ENCODE measurements at places on chromosomes 2 and 18.

- no peak for DNase-seq
These were observed 72.2 kb downstream of the COX7A2L start for GRCh38 chr2:42288811-42289210.

- DNase-seq = no peak
These were observed 43.0 kb upstream of the HNMT start for GRCh38 chr2:137921105-137921880.

DNA sequence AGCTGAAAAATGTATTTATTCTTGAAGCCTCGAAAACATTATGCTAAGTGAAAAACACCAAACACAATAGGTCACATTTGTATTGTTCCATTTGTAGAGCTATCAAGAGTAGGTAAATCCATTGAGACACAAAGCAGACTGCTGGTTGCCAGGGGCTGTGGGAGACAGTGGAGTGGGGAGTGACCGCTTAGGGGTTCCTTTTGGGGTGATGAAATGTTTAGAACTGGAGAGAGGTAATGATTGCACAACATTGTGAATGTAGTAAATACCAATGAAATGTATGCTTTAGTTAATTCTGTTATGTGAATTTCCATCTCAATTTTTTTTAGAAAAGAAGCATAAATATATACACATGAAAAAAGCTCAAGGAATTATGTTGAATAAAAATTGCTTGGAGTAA lies 15.8 kb downstream of the KCTD18 start:
- no peak for DNase-seq

DNA sequence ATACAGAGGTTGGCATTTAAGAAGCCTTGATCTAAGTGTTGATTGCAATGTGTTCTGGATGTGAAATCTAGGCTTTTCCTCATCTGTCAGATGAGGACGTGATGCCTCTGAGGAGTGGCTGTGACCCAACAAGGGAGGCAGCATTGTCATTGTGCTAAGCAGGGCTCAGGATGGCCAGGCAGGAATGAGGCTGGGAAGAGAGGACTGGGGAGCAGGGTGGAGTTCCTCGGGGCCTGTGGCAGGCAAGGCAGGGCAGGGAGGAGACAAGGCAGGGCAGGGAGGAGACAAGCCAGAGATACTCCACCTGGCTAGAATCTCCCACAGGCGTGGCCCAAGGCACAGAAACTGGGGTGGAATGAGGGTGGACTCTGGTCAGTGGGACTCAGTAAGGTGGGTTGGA lies 116.6 kb downstream of the RPIA start:
- no peak for DNase-seq

DNA sequence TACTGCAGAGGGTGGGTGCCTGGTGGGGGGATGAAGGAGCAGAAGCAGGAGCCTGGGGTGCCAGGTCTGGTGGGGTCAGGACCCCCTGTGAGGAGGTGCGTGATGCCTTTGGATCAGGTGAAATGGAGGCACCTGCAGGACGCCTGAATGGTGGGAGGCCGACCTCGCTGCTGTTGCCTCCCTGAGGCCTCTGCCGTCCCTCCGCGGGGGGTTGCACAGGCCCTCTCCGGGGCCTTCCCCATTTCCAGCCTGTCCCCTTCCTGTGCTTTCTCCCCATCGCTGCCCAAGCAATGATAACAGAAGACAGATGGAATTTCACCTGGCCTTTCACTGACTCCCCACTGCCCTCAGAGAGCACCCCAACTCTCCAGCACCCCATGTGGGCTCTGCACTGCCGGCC lies 259.3 kb downstream of the ALPK2 start:
- DNase-seq = no peak

DNA sequence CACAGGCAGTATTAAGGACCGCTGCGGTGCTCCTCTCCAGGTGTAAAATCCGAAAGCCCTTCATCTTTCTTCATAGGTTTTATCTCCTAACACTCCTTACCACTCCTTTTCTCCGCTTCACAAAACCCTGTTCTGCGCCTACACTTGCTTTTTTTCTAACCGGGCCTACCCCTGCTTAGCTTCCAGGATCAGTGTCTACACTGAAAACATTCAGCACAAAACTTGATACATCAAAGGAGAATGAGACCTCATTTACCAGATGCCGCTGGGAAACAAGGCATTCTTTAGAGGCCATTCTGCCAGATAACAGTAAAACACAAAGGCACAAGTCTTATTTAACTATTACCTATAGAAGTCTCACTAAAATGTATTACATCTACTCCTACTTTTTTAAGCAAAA lies 13.1 kb downstream of the CHST10 start:
- DNase-seq = no peak

Data from effector memory CD4-positive, alpha-beta T cell (primary cell).